Mesenchymal stem cell (in vitro differentiated cells and primary cell): ENCODE measurements at places on chromosomes 12 and 14.

- DNase-seq, result peak; percentile 51
Measured at GRCh38 chr12:122793685-122794106, 19.3 kb downstream of the CCDC62 start.

GRCh38 chr12:3293446-3294161 lies 197.4 kb upstream of the PRMT8 start:
- no peak for DNase-seq

DNA sequence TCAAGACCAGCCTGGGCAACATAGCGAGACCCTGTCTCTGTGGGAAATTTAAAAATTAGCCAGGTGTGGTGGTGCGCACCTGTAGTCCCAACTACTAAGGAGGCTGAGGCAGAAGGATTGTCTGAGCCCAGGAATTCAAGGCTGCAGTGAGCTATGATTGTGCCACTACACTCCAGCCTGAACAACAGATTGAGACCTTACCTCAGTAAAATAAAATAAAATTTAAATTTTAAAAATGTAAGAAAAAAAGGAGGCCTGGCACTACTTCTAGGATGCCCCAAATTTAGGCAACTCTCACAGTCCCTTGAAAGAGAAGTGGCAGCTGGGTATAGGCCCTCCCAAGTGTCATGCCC lies 918 bp upstream of the INHBE start:
- DNase-seq, result no peak

GRCh38 chr14:76760331-76761135 lies 735 bp upstream of the VASH1 start:
- no peak for DNase-seq

GRCh38 chr14:61346221-61346620 lies 24.8 kb downstream of the PRKCH start:
- no peak for DNase-seq

DNA sequence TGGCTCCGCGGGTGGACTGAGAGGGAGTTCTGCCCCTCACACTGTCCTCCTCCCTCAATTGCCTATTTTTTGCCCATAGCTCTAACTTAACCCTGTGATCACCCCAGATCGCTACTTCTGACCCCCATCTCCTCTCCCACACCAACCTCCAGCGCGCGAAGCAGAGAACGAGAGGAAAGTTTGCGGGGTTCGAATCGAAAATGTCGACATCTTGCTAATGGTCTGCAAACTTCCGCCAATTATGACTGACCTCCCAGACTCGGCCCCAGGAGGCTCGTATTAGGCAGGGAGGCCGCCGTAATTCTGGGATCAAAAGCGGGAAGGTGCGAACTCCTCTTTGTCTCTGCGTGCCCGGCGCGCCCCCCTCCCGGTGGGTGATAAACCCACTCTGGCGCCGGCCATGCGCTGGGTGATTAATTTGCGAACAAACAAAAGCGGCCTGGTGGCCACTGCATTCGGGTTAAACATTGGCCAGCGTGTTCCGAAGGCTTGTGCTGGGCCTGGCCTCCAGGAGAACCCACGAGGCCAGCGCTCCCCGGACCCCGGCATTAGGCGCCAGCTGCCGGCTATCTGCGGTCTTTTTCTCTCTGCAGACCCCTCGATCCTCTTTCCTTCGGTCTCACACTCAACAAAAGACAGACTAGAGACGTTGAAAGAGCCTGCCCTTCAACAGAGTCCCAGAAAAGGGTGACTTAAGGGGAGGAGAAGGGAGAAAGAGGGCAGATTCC lies 3.0 kb upstream of the TBX3 start:
- no peak for DNase-seq

GRCh38 chr12:1574865-1575259 lies 19.5 kb downstream of the FBXL14 start:
- DNase-seq, result no peak

GRCh38 chr14:63508033-63508432 lies 35.1 kb downstream of the PPP2R5E start:
- DNase-seq, result no peak

DNA sequence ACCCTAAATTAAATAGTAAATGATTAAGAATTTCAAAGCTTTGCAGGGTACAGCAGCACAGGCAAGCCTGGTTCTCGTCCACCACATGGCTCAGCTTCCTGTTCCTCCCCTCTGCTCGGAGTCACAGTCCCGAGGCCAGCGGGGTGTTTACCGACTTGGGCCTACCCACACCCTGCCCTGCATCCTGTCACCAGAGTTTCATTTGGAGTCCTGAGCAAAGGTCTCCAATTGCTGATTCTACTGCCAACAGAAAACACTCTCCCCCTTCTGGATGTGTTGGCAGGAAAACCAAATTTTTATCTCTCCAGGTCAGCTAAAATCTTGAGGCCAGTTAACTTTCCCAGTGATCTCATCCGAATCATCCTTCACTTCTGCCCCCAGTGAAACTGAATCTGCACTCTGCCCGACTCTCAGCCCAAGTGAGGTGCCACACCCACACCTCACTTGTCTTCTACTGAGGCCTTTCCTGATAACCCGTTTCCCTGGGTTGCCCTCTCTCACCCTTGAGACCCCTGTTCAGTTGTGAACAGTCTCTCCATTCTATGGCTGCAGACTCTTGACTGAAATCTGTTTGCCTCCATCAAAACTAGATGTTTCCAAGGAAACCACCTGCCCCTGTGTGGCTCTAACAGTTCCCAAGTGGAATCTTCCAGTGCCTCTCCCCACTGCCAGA lies 71.2 kb downstream of the VCPKMT start:
- peak; percentile 38 for DNase-seq

DNA sequence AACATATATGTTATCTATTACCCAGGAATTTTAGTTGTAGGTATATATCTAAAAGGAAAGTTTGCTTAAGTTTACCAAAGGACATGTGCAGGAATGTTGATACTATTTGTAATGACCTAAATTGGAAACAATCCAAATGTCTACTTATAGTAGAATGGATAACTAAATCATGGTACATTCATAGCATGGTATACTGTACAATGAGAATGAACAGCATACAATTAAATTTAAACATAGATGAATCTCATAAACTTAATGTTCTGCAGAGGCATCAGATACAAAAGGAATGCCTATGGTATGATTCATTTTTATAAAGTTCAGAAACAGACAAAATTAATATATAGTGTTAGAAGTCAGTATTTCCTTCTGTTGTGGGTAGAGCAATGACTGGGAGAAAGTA lies 135.4 kb downstream of the GPHN start:
- DNase-seq, result no peak

- no peak for DNase-seq
Measured at GRCh38 chr12:97982684-97983083, 520.1 kb downstream of the RMST start.

- DNase-seq, result no peak
Measured at GRCh38 chr12:40146800-40147797, 41.2 kb upstream of the SLC2A13 start.

DNA sequence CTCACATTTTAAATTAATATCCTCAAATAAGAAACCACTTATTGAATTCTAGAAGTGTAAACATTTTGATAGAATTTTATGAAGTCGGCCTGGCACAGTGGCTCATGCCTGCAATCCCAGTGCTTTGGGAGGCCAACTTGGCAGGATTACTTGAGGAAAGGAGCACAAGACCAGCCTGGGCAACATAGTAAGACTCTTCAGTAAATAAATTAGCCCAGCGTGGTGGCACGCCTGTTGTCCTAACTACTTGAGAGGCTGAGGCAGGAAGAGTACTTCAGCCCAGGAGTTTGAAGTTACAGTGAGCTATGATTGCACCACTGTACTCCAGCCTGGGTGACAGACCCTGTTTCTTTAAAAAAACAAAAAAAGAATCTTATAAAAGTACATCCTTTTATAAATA lies 8.9 kb upstream of the ZNF410 start:
- no peak for DNase-seq

DNA sequence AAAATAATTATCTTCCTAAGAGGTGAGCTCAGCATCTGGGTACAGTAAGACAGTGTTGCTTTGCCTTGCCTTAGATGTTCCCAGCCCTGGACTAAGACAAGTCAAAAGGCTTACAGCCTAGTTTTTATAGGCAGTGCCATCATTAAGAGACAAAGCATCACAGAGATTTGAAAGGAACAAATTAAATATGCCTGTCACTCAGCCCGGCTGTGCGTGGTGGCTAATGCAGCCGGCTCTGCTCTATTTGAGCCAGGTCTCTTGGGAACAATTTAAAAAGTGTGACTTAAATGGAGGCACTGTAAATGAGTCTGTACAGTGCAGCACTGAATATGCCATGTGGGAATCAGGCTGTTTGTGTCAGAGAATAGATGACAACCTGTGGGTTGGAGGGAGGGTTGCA lies 1687.4 kb upstream of the FLRT2 start:
- no peak for DNase-seq

DNA sequence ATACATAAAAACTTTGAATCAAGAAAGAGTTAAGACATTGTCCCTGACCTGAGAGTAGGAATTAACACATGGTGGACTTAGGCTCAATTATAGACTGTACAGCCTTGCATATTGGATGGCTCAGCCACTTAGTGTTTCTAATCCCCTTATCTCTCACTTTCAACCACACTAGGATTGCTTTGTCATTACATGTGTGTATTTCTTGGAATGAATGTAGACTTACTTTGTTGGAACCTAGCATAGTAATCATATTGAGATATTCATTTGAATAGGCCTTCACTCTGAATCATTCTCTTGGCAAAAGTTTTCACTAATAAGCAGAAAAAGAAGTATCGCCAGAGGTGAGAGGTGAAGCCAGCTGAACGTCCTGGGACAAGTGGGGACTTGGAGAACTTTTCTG lies 1973.9 kb upstream of the FLRT2 start:
- peak; percentile 32 for DNase-seq

DNA sequence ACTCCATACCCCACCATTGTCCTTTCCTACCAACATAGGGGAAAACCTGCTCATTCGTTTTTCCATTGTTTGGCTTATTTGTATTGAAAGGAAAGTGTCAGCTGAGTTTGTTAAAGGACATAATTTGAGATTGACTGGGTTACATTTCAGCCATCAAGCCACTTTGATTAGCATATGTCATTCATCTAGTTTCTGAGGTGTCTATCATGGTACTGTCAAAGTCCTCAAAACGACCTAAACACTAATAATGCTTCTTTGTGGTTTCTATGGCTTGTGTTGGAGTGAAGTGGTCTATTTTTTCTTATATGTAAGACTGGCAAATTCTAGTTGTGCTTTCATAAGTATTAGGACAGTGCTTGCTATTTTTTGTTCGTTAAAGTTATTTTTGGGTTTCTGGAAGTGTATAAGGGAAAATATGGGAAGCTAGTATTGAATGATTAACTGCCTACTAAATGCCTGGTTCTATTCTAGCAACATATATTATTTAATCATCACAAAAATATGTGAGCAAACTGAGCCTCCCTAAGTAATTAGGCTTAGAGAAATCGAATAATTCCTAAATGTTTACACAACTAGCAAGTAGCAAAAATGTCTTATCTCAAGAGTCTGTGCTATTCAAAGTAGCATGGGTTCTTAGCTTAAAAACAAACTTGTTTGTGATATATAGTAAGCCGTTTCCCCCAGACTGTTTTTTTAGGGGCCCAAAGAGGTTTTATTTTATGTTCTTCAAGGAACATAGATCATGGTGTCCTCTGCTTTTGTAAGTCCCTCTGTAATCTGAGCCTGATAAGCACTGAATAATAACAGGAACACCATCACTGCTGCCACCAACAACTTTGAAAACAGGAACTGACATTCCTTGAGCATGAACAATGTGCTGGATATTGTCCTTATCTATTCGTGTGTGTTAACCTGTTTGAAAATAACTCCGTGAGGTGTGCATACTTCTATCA lies 67.1 kb downstream of the DERA start:
- DNase-seq, result peak; percentile 55

DNA sequence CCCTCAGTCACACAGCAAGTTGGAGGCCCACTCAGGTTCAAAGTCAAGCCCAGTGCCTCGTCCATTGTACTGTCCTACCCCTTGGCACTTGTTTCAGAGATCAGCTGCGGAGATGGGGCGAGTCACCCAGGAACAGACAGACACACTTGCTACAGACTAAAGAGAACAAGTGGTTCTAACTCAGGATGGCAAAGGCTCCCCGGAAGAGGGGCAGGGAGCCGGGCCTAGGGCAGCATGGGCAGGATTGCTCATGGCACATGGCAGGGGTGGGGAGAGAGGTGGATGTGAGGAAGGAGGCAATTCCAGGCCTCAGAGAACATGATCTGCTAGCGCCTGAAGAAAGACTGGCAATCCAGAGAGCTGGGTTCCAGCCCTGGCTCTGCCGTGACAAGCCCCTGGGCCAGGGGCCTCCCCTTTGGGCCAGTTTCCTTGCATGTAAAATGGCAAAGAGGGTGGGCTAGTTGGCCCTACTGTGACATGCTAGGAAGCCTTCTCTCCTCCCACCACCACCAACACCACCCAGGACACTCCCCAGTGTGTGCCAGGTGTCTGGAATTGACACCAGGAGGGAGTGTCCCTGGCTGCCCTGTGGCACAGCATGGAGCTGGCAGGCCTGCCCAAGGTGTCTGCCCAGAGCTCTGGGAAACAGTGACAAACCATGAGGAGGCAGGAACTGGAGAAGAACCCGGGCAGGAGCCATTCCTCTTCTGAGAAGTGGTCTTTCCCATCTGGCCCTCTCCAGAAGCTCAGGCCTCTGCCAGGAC lies 24.0 kb upstream of the IRF2BPL start:
- DNase-seq, result no peak

DNA sequence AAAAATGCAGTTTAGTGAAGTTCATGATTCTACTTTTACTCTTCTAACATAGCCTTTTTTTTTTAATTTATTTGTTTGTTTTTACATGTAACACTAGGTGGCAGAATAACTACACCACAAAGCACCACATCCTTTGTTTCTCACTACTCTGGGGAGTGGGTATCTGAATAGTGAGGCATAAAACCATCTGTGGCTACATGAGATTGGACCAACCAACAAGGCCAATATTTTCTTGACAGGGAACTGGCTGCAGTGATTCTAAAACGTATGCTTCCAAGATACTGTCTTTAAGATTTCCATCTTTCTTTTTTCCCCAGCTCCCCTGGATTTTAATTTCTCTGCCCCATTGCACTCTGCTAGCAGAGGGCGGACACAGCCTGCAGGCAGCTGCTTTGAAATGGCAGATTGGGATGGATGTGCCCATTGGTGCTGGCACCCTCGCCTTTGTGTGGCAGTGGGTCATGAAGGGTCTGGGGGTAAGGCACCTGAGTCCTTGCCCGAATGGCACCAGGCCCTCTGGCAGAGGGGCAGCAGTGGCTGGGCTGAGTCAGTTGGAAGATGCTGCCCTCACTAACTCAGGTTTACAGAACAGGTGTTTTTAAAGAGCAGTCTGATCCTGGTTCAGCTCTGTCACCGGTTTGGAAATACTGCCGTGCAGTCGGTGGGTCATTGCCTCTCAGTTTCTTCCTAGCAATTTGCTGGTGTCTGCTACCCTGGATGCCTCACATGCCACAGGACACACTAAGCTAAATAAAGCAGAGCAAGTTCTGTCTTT lies 429.1 kb downstream of the RAD51B start:
- peak; percentile 82 for DNase-seq

DNA sequence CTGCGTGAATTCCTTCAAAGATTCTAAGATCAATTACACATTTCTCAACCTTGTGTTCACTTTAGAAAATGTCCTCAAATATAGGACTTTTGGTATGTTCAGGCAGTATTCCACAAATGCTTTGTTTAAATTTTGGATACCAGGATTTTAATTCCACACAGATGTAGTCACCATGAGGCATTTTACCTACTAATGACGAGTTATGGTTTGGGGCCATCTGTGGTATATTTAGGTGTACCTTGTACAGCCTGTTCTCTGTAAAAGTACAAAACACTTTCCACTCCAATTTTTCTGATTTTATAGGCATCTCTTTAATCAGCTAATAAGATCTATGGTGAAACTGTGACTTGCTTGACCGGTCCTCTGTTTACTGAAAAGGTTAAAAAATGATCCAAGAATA lies 275.7 kb upstream of the PRICKLE1 start:
- DNase-seq, result no peak

GRCh38 chr12:68402422-68402821 lies 70.3 kb upstream of the MDM1 start:
- DNase-seq, result no peak
